ENCODE measurements at places on chromosomes 7 and 10. TPM values are rescaled to one million over a fixed set of nuclear protein-coding genes. Genes with fewer than 3 reads are reported as not detected.

- H3K27ac ChIP-seq: no peak overlapping the region
- no peak overlapping the region for H3K4me3 ChIP-seq
- H3K27me3 ChIP-seq: no peaks in the 10 kb centered on the region
- no peak for DNase-seq
- H3K36me3 ChIP-seq: no peaks in the 10 kb centered on the region
These were observed 570.9 kb downstream of the INHBA start for GRCh38 chr7:41131956-41132355.

Gene UPK3B
- 0.72 TPM for total RNA-seq

GRCh38 chr10:68242051-68242450 is 10.1 kb upstream of the ATOH7 start:
- H3K4me1 ChIP-seq: no peaks in the 10 kb centered on the region
- no peaks in the 10 kb centered on the region for H3K36me3 ChIP-seq
- no peak overlapping the region for H3K4me3 ChIP-seq
- H3K27me3 ChIP-seq: no peaks in the 10 kb centered on the region
- no peak overlapping the region for H3K27ac ChIP-seq

Gene ADIRF
- 41.5 TPM for total RNA-seq

Gene NCF1
- 2.7 TPM for total RNA-seq

- peak overlapping the region; percentile 69 for H3K27ac ChIP-seq
- no peak overlapping the region for H3K4me3 ChIP-seq
- no peaks in the 10 kb centered on the region for H3K27me3 ChIP-seq
- H3K36me3 ChIP-seq: no peaks in the 10 kb centered on the region
- peaks cover 6% of the 10 kb centered on the region for H3K4me1 ChIP-seq
- DNase-seq: peak; percentile 64
These were observed 11.7 kb upstream of the HILPDA start for GRCh38 chr7:128443831-128444600.

DNA sequence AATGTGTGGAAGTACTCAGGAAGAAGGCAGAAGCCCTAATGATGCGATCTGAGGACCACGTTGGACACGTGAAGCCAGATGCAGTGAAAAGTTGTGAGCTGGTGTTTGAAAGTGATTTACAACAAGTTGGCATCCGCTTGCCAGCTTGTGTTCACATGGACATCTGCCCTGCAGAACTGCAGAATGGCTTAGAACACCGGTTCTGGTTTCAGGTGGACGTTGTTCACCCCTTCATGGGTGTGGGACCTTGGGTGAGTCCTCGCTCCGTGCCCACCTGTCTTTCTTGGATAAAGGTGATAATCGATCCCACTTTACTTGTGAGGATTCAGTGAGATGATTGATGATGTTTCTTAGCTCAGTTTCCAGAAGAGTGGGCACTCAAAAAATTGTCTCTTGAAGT is 53.8 kb downstream of the CAMK1D start:
- no peaks in the 10 kb centered on the region for H3K36me3 ChIP-seq
- DNase-seq: no peak
- no peaks in the 10 kb centered on the region for H3K27me3 ChIP-seq
- no peak overlapping the region for H3K27ac ChIP-seq
- H3K4me3 ChIP-seq: no peak overlapping the region

GRCh38 chr7:100706672-100707311 is 871 bp downstream of the POP7 start:
- no peak overlapping the region for H3K27ac ChIP-seq
- H3K4me3 ChIP-seq: peak overlapping the region; percentile 62
- H3K4me1 ChIP-seq: peaks cover 10% of the 10 kb centered on the region
- peak; percentile 41 for DNase-seq
- no peaks in the 10 kb centered on the region for H3K27me3 ChIP-seq
